ENCODE measurements at places on chromosomes 16 and 17.

DNA sequence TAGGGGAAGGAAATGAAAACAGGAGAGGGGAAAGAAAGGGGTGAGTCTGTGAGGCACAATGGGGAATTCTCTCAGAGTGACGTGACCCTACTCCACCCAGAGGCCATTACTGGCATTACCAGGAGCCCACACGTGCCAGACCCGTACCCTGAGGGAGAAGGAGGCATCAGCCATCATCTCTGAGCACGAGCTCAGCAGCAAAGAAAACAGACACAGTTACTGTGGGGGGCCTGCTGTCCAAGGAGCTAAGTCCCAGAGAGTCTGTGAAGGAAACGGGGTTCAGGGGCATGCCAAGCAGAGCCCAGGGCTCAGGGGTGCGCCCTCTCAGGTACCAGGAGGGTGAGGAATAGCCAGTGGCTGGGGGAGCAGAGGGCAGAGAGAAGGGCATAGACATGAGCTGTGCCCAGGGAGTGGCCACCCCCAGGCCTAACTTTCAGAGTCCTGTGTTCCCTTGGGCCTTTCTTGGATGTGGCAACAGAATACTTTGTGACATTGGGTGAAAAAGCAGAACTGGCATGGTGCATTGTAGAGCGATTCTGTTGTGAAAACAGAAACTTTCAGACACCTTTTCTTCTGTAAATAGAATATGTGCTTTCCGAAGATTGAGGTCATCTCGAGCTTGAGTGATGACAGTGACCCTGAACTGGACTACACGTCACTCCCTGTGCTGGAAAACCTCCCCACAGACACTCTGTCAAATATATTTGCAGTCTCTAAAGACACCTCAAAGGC lies 11.3 kb downstream of the TAF1C start:
- DNase-seq: peak; percentile 15

DNA sequence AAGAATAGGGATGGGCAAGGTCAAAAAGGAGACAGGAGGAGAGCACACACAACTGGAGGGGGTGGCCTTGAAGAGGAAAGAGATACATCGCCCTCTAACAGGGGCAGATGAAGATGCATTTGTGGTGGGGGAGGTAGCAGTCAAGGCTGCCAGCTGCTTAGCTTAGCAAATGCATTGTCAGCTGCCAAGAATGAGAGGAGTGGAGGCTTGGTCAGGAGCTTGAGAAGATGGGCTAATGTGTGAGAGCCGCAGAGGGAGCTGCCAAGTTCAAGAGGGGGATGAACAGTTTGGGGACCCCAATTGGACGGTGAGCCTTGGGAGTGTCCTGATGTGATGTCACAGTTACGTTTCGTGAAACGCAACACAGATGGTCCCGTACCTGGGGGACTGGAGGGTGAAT lies 28.9 kb upstream of the GNA13 start:
- DNase-seq: no peak

DNA sequence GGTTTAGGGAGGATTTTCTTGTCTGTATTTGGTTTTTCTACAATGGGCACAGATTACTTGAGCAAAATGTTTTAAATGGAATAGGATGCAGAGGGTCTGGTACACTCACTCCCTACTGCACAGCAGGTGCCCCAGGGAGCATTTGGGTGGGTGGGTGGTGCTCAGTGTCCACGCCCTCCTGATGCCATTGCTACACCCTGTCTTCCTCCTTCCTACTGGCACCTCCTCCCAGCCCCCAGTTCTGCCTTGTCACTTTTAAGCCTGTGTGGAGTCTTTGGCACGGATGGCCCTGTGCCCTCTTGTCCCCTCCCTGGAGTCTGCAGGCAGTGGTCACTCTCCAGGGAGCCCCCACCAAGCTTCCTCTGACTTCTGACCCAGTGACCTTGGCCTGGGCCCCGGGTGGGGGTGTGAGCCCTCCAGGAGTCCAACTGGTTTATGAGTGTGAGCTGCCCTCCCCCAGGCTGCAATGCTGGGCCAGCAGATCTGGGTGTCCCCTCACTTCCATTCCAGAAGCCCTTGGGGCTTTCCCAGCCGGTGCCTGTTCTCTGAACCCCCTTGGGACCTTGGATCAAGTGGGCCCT lies 15.5 kb downstream of the LLGL2 start:
- DNase-seq: no peak

DNA sequence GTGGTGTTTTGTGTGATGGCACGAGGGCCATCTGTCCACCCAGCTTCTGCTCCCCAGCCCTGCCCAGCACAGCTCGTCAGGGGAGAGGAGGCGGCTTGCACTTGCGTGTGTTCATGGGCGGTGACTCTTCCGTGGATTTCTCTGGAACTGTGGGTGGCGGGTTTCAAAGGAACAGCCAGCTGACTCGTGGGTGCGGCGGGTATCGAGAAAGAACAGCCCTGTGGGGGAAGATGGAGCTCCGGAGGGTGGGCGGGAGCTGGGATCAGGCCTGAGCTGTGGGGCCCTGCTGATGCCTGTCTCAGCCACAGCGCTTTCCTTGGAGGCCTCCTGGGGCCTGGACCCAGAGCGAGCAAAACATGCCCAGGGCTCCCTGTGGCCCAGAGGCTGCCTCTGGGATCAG lies 13.2 kb downstream of the NAGPA start:
- DNase-seq: no peak

GRCh38 chr16:83458612-83459011 lies 349.2 kb upstream of the HSBP1 start:
- DNase-seq: no peak

GRCh38 chr16:82660075-82660645 lies 33.4 kb downstream of the CDH13 start:
- no peak for DNase-seq

GRCh38 chr17:33447090-33447489 lies 154.0 kb upstream of the ASIC2 start:
- no peak for DNase-seq

DNA sequence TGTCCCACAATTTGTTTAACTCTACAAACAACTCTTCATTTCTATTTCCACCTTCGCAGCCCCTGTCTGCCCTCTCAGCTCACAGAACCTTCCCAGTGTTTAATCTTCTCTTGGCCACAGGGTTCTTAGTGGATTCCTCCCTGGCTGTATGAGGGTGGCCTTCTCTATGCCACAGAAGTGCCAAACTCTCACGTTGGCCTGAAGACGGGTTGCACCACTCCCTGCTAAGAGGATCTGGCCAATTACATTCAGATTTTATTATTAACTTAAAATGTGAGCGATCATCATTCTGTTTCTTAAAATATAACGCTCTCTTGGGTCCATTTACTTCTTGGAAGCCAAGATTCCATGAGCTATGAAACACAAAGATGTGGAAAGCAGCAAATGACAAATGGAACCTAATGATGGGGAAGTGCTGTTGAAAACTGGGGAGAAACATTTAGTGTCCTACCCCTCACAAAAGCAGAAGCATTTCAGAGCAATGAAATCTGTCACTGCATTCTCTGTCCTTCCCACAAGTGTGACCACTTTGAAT lies 91.3 kb upstream of the NOG start:
- DNase-seq: no peak

- peak; percentile 81 for DNase-seq
Observed at GRCh38 chr17:35801583-35802224, 6.3 kb upstream of the MMP28 start.

DNA sequence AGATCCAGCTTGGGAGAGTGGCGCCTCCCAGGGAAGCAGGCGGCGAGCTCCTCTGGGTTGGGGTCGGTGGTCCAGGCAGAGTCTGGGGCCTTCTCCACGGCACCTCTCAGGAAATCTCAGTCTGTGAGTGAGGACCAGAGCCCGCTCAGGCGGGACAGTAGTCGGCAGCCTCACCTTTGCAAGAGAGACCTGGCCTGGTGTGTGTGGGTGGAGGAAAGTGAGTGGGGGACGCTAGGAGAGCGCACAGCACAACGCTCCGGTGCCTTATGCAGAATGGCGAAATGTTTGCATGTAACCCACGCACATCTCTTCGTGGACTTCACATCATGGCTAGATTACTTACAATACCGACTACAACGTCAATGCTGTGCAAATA lies 2.2 kb downstream of the AHSP start:
- DNase-seq: no peak

DNA sequence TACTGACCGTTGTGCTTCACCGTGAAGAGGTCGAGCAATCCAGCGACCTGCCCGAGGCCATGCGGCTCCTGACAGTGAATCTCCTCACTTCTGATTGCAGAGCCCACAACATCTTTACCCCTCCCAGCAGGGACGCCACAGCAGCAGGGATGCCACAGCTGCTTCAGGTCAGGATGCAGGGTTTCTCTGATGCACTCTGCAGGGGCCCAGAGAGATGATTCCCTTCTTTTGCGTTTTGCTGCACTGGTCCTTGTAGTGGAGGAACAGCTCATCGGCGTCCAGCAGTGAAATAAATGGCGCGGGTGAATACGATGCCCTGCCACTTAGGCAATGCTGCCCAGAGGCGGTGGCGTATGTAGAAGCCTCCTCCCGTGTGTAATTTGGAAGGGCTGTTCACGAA lies 5.6 kb downstream of the KIAA0513 start:
- no peak for DNase-seq

GRCh38 chr16:8831450-8831849 lies 33.8 kb downstream of the PMM2 start:
- no peak for DNase-seq

GRCh38 chr17:56158915-56159825 lies 5.9 kb downstream of the ANKFN1 start:
- no peak for DNase-seq

- DNase-seq: peak; percentile 42
Observed at GRCh38 chr17:40341808-40342503, 22.6 kb downstream of the GJD3 start.

DNA sequence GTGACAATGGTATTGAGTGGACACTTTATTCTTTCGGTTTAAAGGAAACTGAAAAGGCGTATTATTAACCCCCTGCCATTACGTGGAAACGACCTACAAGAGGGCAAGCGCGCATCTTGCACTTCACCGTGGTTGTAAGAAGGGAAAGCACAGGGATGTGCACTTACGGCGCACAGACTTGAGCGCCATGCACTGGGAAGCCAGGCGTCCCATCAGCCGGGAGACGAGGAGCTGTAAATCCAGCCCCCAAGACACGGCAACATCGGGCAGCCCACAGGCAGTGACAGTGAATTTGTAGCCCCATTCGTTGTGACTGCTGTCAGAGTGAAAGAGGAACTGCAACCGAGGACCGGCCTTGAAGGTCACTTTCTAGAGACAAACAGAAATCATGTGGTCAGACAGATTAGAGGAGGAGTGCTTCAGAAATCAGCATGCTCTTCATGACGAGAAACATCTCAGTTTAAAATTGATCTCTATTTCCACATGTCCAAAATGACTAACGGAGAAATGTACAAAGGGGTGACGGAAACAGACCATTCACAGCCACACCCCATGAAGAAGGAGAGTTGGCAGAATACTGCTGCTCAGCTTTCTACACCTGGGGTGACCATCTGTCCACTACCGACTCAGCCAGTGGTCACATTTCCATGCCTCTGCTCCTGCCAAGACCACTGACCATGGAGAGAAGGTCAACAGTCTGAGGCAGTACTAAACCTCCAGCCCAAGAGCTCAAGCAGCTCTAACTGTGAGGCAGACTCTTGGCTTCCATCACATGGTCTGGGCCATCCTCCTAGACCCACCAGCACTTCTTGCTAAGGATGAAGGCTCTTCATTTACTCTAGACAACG lies 68.6 kb downstream of the ZZEF1 start:
- no peak for DNase-seq

GRCh38 chr16:89574681-89575246 lies 794 bp upstream of the CPNE7 start:
- no peak for DNase-seq

- no peak for DNase-seq
Observed at GRCh38 chr17:21292867-21293830, 8.6 kb downstream of the MAP2K3 start.

- DNase-seq: peak; percentile 85
Observed at GRCh38 chr17:57911834-57912673, 43.2 kb downstream of the CUEDC1 start.

GRCh38 chr16:27463741-27464591 lies 62.0 kb downstream of the IL21R start:
- DNase-seq: no peak

DNA sequence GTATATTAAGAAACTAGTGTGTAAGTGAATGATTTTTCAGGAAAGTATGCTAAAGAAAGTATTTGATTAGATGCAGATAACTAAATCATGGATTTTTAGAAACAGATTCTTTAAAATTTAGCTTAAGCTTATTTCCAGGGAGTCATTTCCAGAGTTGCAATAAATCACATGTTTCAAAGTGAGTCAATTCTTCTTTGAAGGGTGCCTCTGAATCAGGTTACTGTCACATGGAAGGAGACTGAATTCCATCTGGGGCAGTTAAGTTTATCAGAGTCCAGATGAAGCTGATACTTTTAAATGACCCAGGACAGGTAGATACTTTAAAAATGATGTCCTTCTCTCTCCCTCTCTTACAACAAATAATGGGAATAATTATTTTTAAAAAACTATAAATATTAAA lies 5.0 kb downstream of the MFSD11 start:
- DNase-seq: no peak

DNA sequence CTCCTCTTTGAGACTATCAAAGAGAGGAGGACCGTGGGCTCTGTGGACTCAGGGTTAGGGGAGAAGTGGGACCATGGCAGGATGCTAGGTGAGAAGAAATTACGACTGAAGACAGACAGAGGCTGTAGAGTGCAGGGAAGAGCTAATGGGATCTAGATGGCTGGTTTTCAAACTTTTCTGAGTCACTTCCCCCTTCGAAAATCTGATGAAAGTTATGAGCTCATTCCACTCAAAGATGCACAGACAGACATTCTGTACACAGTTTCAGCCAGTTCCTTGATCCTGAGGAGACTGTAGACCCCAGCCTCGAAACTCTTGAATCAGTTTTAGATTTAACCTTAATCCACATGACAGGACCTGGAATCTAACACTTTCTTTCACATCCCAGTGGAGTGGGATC lies 40.7 kb downstream of the RGS9 start:
- DNase-seq: no peak

- DNase-seq: no peak
Observed at GRCh38 chr17:9239793-9240658, 218.7 kb downstream of the NTN1 start.

DNA sequence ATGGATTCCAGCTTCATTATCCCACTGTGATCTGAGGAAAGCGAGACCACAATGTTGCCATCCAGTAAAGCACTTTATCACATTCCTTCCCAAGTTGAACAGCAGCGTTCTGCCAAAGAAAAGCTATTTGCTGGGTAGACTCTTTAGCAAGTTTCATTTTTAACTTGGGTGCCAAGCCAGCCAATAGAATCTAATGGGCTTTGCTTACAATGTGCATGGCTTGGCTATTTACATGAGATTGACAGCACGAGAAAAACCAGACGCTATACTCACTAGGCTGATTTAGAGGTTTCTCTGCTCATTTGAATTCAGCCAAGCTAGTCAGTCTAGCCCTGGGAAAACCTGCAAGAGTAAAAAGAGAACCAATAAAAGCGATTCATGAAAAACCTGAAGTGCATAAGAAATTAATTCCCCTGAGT lies 108.9 kb downstream of the CDH13 start:
- DNase-seq: no peak

- no peak for DNase-seq
Observed at GRCh38 chr16:12231666-12232065, 255.1 kb downstream of the SNX29 start.

Measured in NCI-H2029 treated with DMSO at 0.1 percent for 48 hours (cell line).